ENCODE measurements at places on chromosomes 3 and 15.

GRCh38 chr3:127426444-127427153 lies 138.8 kb upstream of the PRR20G start:
- DNase-seq: no peak

DNA sequence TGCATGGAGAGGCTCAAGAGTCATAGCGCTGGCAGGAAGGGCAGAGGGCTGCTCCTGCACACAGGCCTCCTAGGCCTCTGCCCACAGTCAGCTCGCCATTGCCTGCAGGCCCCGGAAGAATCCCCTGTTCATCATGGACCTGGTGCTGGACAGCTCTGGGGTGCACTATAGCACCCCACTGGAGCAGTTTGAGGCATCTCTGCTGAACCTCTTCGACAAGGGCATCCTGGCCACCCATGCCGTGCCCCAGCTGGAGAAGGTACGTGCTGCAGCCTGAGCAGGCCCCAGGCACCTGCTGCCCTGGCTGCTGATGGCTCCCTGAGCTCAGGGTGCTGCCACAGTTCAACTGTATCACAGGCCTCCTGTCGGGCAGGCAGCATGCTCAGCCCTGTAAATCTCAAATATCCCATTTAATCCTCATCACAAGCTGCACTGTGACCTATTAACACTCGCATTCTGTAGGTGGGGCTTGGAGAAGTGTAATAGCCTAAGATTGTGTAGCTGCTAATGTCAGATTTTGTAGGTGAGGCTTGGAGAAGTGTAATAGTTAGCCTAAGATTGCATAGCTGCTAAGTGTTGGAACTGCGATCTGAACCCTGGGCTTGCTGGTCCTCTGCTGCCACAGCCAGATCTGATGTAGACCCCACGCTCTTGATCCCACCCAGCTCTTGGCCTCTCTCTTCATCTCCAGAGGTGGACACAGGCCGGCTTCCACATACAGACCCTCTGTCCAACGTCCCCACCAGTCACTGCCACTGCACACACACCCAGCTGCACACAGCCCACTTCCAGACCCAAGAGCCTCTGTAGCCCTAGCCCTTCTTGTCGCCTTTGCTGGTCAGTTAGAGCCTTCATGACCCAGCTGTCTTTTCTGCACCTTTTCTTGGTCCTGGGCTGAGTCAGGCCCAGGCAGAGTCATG lies 31.9 kb downstream of the DNAH1 start:
- DNase-seq: no peak

DNA sequence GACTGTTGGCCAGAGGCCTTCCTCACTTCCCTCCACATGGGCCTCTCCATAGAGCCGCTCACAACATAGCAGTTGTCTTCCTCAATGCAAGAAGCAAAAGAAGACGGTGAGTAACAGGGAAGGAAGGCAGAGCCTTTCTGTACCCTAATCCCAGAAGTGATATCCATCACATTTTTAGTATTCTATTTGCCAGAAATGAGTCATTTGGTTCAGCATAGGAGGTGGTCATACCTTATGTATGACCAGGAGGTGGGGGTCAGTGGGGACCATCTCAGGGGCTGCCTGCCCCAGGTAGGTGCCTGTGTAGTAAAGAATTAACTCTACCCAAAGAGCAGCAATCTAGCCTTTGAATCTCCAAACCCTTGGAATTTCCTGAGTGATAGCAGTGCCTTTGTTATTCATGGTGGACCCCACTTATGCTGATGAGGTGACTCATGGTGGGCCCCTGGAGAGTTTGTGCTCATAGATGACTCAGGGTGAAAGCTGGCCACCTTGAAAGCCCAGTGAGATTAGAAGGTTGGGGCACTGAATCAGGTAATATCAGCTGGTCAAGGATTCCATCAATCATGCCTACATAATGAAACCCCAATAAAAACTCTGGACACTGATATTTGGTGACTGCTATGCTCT lies 323.9 kb upstream of the IGF1R start:
- DNase-seq: no peak

- DNase-seq: peak; percentile 96
These were observed at the start of gene APEH for GRCh38 chr3:49673715-49674496. Gene APEH (plus strand): TSS chr3:49674351. CDS start chr3:49674402, 51 bp downstream.

GRCh38 chr3:78985981-78986380 lies 781.8 kb downstream of the ROBO1 start:
- DNase-seq: no peak

DNA sequence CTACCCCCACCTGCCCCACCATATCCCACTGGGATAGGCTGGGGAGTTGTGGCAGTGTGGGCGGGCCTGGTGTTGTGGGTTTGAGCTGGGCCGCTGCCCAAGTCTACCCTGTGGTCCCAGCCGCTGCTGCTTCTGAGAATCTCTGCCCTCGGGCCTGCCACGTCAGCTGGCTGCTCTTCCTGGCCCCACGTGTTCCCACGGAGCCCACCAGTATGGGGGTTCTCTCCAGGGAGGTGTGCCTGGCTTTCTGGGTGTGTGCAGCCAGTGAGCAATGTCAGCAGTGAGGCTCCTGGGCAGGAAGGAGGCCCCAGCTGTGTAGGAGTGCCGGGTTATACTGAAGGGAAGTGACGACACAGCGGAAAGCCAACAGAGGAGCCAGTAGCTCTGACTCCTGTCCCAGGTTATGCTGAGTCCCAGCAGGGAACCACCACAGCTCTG lies 10.5 kb downstream of the GNAI2 start:
- peak; percentile 64 for DNase-seq

- DNase-seq: no peak
These were observed 58.1 kb downstream of the RSRC1 start for GRCh38 chr3:158167737-158168557.

DNA sequence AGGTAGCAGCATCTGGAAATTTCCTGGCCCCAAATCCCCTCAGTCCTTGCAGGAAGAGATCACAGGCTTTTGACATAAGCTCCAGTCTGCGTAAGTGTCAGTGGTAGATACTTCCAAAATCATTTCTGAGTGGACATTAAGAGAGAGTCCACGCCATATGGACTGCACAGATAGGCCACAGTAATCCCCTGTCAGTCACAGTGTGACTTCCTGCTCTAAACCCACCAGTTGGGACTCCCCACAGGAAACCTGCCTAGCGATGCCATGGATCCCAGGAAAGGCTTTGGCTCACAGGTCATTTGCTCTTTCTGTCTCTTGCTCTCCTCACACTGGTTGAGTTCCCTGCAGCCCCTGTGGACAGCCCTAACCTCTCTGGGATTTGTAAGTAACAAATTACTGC lies 28.8 kb upstream of the MKRN3 start:
- no peak for DNase-seq

DNA sequence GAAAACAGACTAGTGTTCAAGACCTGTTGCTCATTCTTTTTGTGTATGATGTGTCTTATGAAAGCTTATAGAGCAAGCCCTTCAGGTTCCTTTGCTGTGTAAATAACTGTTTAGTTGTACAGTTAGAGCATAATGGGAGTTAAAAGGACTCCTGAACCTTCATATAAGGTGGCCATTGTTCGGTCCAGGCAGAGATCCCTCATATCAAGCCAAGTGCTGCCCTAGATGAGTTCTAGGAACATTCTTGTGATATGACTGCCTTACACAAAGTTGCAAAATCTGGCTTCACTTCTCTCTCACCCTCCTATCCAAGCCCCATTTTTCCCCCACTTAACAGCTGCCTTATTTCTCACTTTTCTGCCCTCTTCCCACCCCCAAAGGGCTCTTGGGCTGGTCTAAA lies 26.9 kb downstream of the GYG1 start:
- DNase-seq: no peak

GRCh38 chr3:123728014-123728413 lies 143.2 kb upstream of the HACD2 start:
- no peak for DNase-seq

- DNase-seq: no peak
These were observed 787 bp upstream of the SLMAP start for GRCh38 chr3:57755368-57755675.

DNA sequence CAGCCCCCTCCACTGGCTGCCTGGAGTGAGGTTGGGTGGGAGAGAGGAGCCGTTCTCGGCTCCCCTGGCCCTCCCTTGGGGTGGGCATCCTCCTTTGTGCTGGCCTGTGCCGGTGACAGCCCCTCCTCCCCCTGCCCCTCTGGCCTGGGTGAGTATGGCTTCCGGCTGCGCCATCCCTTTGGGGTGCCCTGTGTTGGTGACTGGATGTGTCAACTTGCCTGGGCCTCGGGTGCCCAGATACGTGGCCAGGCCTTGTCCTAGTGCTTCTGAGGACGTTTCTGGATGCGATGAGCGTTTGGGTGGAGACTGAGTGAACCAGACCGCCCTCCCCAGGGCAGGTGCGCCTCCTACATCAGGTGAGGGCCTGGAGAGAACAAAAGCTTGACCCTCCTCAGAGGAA lies 59.7 kb downstream of the PLXNA1 start:
- DNase-seq: no peak

DNA sequence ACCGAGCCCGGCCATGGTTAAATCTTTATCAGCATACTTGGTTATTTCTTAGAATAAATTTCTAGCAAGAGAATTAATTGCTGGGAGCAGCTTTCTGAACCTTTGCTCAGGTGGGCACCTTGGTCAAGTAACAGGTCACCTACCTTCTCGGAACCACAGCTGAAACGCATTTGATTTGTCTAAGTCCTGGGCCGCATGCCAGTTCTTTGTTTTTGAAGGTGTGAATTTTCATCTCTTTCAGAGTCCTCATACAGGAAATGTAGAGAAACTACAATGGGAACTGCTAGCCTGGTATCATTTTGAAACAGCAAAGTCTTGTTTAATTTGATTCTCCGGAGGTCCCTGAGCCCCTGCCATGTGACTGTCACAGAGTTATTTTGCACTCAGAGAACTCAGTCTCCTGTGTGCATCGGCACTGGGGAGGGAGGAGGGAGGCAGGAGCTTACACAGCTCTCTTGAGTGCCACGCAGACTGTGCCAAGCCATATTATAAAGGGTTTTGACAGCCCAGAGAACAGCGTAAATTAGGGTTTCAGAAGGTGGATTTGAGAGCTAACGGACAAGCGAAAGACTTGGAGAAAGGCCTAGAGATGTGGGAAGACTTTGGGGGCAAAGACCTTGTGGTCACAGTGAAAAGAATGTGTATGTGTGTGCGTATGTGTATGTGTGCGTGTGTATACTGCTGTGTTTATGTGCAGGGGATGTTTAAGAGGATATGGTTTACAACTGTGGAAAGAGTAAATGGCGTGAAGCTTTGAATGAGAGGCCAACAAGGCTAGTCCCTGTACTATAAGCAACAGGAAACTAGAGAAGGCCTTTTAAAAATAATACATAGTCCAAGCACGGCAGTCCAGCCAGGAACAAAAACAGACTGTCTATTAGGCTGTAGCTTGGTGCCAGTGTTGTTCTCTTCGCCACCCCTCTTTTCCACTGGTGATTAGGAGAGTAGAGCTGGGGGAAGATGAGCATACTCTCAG lies 61.8 kb upstream of the ATP13A3 start:
- DNase-seq: no peak

GRCh38 chr15:34332553-34333120 lies 4.9 kb downstream of the SLC12A6 start:
- DNase-seq: no peak

- no peak for DNase-seq
These were observed 11.9 kb upstream of the PRKCD start for GRCh38 chr3:53149006-53149690.

DNA sequence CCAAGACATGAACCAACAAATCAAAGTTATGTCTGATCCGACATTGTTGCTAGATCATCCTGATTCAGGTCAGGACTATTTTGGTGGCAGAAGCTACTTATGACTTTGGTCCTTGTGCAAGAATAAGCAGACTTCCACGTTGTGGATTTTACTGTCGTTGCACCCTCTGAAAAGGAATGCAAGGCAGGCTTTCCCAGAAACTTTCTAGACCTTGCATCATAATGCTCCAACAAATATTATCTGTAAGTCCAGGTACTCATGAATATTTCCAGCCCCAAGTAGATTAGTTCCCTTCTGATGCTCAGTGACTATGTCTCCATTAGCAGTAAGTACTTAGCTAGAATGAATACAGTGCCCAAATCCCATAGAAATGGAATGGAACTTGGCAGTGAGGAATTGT lies 203.3 kb upstream of the LRRFIP2 start:
- no peak for DNase-seq

- no peak for DNase-seq
These were observed 113.2 kb downstream of the SOX2 start for GRCh38 chr3:181824961-181825360.

- no peak for DNase-seq
These were observed 42.9 kb downstream of the ISG20 start for GRCh38 chr15:88681610-88682221.

DNA sequence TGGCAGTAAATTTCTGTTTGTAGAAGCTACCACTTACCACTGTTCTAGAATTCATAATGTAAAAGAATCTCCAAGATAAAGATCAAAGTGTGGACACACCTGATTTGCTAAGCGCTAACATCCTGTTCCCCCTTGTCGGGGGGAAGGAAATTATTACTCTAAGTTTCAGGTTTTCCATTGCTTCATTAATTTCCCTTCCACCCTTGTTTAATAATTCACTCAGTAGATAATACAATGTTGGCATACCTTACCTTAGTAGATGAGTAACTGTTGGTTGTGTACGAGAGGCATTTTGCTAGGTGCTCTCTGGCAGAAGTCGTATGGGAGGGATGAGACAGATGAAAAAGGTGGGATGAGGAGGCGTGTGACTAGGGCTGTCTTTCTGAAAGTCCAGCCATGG lies 641.2 kb upstream of the ARRDC4 start:
- DNase-seq: no peak

GRCh38 chr15:66701422-66702034 lies 508 bp upstream of the SMAD6 start:
- DNase-seq: peak; percentile 11

DNA sequence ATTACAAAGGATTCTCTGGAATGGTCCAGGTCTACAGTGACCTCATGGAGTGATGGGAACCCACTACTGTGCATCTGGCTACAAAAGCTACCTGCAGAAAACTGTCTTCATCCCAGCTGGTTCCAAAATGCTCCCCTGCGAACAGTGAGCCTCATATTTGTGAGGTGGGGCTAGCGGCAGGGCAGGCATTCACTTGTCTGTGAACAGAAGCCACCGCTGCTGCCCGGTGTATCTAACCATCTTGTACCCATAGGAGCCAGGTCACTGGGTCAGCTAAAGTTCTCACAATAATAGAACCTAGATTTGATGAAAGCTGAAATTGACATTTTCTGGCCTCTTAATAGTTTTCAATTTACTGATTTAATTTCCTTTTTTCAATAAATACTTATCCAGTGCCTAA lies 150.7 kb downstream of the KLF13 start:
- no peak for DNase-seq

DNA sequence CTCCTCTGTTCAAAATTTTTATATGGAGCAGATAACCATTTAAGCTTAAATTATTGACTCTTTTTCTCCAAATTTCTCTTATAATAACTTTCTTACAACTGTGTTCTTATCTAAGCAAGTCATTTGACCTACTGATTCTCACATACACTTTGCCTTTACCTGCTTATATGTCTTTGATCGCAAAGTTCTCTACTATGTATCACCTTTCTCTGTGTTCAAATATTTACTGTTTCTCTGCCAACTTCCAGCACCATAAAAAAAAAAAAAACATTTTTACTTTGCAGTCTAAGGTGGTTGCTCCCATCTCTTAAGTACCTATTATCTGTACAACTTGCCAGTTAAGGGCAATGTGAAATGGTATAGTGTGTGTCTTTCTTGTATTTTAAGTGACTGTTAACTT lies 100.8 kb upstream of the DPH6 start:
- no peak for DNase-seq

Measured in stimulated activated CD8-positive, alpha-beta memory T cell treated with anti-CD3 and anti-CD28 coated beads, Interleukin-12 subunit alpha, Interleukin-12 subunit beta, amount 100 ng/mL, for 4 hours (primary cell).